ENCODE measurements at places on chromosomes 11 and 22.

DNA sequence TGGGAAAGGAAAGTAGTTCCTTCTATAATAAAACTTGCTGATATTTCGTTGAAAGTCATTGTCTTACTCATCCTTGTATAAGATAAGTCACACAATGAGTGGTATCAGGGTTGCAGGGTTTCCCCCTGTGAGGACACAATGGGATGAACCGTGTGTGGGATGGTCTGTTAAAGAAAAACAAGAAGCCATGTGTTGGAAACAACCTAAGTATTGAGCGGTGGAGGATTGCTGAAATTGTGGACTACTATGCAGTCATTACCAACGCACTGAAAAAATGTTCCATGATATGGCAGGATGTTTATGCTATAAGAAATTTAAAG is 28.6 kb downstream of the PTPRJ start:
- DNase-seq, result no peak

- DNase-seq, result no peak
Observed at GRCh38 chr11:77126156-77126775, 1.8 kb upstream of the MYO7A start.

- no peak for DNase-seq
Observed at GRCh38 chr11:80309301-80309700, 868.5 kb upstream of the TENM4 start.

GRCh38 chr11:71518506-71519471 is 8.3 kb upstream of the KRTAP5-7 start:
- DNase-seq, result no peak

DNA sequence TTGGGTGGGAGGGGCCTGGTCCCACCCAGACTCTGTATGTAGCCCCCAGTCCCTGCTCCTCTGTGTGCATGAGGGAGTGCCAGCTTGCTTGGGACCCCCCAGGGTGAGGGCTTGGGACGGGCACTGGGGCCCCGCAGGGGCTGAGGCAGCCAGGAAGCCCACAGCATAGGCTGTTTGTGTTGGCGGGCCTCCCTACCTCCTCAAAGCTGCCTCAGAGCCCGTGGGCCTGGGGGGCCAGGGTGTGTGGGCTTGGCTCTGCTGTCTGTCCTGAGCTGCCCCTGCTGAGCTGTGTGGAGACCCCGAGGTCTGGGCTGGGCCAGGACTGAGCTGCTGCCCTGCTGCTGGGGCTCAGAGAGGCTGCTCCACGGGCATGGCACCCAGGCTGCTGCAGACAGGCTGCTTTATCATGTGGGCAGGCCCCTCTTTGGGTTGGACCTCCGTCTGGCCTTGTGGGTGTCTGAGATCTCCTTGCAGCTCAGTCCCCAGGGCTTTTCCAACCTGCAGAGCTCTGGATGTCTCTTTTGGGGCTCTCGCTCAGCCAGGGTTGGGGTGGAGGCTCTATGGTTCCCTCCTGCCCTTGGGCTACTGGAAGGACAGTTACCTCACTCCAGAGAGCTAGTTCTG is 3.3 kb downstream of the TSPAN4 start:
- no peak for DNase-seq
